ENCODE measurements at places on chromosomes 3 and 15.

DNA sequence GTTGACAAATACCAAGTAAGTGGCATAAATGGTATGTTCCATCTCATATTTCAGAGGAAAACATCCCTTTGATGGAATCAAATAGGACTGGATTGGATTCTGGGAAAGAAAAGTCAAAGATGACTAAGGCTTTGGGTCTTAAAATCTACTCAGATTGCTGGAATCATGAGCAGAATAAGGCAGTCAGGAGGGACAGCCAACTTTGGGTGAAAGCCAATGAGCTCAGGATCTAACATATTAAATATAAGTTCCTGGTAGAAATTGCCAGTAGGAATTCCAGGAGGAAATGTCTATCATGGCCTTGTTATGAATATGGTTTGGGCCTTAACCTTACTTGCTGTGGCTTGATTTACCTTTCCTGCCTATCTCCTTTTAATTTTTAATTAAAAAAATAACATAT is 55.3 kb downstream of the ISL2 start:
- no peak for DNase-seq

DNA sequence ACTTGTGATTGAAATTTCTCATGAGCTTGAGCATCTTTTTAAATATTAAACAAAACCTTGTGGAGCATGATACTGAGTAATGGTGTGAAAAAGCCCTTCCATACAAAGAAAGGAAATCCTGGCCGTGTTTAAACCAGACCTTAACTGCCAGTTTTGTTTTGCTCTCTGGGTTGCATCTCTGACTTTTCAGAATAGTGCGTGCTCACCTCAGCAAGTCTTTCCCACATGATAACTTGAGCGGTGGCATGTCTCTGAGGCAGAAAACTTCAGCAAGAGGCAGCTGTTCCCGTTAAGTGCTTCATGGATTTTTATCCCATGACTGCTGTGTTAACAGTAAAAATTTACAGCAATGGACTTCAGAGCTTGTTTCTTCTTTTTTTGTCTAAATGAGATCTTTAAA is 393.3 kb downstream of the FEZF2 start:
- DNase-seq, result peak; percentile 16

DNA sequence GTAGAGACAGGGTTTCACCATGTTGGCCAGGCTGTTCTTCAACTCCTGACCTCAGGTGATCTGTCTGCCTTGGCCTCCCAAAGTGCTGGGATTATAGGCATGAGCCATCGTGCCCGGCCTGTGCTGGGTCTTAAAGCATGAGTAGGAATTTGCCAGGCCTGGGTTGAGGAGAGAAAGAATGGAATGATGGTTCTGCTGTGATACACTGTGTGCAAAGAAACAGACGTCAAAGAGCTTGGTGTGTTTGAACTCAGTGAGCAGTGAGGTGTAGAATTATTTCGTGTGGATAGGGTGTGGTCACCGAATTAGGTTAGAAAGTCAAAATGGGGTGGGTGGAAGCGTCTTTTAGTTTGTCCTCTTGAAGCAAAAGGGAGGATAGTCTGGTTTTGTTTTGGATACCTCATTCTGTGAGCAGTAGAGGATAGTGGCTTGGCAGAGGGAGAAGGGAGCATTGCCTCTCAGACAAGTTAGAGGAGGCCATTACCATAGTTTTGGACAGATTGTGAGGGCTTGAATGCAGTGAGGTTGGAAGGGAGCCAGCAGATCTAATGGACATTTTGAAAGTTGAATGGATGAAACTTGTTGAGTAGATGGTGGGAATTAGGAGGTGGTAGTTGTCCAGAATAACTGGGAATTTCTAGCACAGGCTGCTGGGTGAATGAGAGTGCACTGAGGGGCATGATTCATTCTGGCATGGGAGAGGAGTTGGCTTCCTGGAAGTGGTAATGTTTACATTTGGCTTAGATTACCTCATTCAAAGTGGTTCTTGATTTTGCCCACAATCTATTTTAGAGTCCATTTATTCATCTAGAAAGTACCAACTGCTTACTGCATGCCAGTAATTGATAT is 27.2 kb downstream of the AKAP13 start:
- DNase-seq, result no peak

- no peak for DNase-seq
Measured at GRCh38 chr3:13136426-13136825, 63.2 kb upstream of the IQSEC1 start.

- peak; percentile 61 for DNase-seq
Measured at GRCh38 chr3:183438735-183439134, 10.3 kb upstream of the MCF2L2 start.

DNA sequence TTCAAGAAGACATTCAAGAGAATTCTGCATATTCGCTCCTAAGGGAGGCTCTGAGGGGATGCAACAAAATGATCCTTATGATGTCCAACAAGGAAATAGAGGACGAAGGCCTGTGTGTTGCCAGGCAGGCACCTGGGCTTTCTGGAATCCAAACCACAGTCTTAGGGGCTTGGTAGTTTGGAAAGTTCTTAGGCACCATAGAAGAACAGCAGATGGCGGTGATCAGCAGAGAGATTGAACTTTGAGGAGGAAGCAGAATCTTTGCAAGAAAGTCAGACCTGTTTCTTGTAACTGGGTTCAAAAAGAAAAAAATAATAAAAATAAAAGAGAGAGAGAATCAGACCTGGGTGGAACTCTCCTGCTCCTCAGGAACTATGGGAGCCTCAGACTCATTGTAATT is 11.7 kb upstream of the ATG7 start:
- DNase-seq, result no peak

GRCh38 chr3:53809267-53809666 is 37.0 kb downstream of the CHDH start:
- DNase-seq, result no peak

DNA sequence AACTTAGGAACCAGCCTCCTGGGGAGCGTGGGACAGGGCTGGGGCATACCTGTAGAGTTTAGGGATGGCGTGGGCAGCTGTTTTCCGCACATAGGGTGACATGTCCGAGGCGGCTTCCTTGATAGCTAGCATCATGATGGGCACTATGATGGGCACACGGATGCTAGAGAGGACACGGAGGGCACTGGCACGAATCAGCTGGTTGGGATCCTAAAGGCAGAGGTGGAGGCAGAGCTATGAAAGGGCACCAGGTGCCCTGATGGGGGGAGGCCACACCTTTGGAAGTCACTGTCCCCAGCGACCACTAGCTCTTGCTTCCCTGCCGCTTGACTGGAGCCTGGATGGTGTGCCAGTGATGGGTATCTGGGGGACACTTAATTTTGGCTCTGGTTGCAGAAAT is 28.3 kb downstream of the AP3B2 start:
- no peak for DNase-seq

DNA sequence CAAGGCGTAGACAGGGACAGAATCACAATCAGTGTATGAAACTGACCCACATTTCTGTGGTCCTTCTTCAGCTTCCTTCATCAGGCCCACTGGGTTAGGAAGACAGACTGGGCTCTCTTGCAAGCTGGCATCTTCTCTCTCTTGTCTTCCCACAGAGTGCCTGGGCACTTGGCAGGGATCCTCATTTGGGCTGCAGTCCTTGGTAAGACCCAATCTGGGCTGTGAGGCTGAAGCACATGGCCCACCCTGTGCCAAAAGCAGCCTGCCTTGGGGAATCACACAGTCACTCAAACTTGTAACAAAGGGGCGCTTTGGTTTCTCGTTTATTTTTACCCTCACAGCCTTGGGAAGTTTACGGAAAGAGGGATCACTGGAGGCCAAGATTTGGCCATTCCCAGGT is 8.2 kb upstream of the EPHB3 start:
- no peak for DNase-seq

DNA sequence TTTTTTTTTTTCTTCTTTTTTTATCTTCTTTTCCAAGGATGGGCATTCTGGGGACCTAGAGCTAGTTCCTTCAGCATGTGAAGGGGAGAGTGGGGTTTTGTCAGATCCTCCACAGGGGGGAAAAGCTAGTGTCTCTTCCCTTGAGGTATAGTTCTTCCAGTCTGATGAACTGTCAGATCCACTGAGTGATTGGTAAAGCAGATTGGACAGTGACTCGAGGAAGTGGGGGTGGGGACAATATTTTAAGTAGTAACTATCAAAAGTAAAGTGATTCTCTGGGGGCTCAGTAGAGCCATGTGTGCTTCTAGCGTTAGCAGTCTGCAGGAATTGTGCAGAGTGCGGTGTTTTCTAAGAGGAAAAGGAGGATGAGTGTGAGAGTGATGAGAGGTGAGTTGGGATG is 62.0 kb upstream of the TRIM71 start:
- no peak for DNase-seq

DNA sequence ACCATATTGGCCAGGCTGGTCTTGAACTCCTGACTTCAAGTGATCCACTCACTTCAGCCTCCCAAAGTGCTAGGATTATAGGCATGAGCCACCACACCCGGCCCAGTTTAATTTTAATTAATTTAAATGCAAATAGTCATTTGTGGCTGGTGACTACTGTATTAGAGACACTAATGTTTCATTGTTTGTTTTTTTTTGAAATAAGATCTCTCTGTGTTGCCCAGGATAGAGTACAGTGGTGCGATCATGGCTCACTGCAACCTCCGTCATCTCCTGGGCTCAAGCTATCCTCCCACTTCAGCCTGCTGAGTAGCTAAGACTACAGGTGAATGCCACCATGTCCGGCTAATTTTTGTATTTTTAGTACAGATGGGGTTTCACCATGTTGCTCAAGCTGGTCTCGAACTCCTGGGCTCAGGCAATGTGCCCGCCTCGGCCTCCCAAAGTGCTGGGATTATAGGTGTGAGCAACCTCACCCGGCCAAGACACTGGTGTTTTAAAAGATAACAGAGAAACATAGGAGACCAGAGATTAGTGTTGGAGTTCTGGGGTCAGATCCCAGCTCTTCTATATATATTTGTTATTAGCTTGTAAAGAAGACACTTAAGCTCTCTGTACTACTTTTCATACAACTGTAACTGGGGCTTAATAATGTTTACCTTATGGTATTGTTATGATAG is 34.5 kb upstream of the RAB11A start:
- DNase-seq, result no peak

- DNase-seq, result no peak
Measured at GRCh38 chr3:188584958-188585689, 431.2 kb downstream of the LPP start.

GRCh38 chr3:71926262-71926600 is 141.3 kb upstream of the PROK2 start:
- DNase-seq, result peak; percentile 51

GRCh38 chr3:140470962-140471361 is 206.9 kb upstream of the TRIM42 start:
- no peak for DNase-seq

- no peak for DNase-seq
Measured at GRCh38 chr3:140770977-140771667, 93.3 kb downstream of the TRIM42 start.

GRCh38 chr3:71006810-71007785 is 576.4 kb downstream of the FOXP1 start:
- no peak for DNase-seq

DNA sequence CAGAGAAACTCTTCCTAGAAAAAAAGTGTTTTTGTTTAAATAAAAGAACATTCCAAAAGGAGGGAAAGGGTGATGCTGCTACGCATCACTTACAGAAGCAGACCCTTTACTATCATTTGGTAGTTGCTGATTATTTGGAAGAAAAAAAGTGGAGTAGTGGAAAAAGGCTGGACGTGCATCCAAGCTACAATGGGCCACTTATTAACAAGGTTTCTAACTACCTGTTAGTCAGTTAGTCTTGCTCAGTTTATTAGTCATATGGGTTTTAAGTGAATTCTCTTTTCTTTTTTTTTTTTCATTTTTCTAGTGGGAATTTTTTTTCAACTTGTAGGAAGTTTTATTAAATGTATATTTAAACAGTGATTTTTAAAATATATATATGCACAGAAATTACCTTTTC is 866.0 kb downstream of the MCTP2 start:
- DNase-seq, result no peak

- DNase-seq, result no peak
Measured at GRCh38 chr3:178325330-178325729, 210.9 kb upstream of the KCNMB2 start.

DNA sequence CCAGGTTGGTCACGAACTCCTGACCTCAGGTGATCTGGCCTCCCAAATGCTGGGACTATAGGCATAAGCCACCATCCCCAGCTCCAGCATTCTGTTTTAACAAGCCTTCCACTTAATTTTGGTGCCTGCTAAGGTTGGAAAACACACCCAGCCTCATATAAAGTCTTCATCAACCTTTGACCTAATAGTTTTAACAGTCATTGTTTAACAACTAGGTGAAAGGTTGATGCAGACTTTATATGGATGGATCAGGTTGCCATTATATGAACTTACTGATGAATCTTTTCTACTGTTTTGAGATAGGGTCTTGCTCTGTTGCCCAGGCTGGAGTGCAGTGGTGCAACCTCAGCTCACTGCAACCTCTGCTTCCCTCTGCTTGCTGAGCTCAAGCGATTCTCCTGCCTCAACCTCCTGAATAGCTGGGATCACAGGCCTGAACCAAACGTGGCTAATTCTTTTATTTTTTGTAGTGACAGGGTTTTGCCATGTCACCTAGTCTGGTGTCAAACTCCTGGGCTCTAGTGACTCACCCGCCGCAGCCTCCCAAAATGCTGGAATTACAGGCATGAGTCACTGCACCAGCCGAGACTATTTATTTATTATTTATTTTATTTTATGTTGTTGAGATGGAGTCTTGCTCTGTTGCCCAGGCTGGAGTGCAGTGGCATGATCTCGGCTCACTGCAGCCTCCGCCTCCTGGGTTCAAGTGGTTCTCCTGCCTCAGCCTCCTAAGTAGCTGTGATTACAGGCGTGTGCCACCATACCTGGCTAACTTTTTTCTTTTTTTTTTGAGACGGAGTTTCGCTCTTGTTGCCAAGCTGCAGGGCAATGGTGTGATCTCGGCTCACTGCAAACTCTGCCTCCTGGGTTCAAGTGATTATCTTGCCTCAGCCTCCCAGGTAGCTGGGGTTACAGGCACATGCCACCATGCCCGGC is 3.1 kb upstream of the RPAP1 start:
- DNase-seq, result no peak

DNA sequence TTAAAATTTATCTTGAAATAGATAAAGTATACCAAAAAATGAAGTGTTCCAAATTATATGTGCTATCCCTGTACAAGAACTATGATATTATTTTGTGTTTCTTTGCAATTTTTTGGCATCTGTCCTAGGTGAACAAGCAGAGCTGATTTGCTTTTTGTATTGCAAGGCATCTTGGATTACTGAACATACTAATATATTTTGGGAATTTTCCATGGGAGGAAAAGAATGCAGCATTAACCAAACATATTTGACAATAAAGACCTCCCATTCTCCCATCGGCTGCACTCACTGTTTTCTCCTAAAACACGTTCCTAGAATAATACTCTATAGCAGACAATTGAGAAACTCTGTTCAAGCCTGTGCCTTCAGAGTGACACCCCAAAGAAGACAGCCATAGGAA is 265.1 kb upstream of the ALCAM start:
- no peak for DNase-seq

- no peak for DNase-seq
Measured at GRCh38 chr15:75195766-75196241, 5.9 kb upstream of the C15orf39 start.

- DNase-seq, result peak; percentile 49
Measured at GRCh38 chr15:73782344-73782959, 29.3 kb upstream of the INSYN1 start.

GRCh38 chr3:55518451-55518850 is 31.3 kb upstream of the WNT5A start:
- DNase-seq, result no peak

GRCh38 chr3:67798412-67798811 is 144.0 kb upstream of the SUCLG2 start:
- no peak for DNase-seq
